ENCODE measurements at places on chromosomes 12 and 14. TPM values are rescaled to one million over a fixed set of nuclear protein-coding genes. Genes with fewer than 3 reads are reported as not detected.

- no peak overlapping the region for H3K4me3 ChIP-seq
- H3K36me3 ChIP-seq: no peaks in the 10 kb centered on the region
- no peaks in the 10 kb centered on the region for H3K27me3 ChIP-seq
- no peaks in the 10 kb centered on the region for H3K4me1 ChIP-seq
- no peak for DNase-seq
These were observed 79.9 kb downstream of the BBS10 start for GRCh38 chr12:76268267-76268666.

- H3K4me3 ChIP-seq: no peak overlapping the region
- H3K27me3 ChIP-seq: no peaks in the 10 kb centered on the region
- H3K4me1 ChIP-seq: peaks cover 91% of the 10 kb centered on the region
- H3K36me3 ChIP-seq: no peaks in the 10 kb centered on the region
- no peak for DNase-seq
These were observed 5.6 kb downstream of the HIP1R start for GRCh38 chr12:122840580-122841513.

DNA sequence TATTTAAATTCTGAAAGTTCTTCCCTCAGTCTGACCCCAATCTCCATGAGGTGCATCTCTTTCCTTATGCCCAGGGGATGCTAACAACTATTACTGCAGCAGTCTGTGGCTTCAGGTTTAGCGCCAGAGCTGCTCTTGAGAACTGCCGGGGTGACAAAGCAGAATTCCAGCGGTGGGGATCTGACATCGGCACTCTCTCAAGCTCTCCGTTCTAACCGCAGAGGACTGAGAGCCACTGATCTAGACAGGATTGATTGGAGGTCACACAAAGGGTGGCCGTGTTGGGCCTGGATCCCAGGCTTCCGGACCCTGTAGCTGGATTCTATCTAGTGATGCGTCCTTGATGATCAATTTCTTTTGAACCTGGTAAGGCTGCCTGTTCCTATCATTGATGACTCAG, 155.6 kb upstream of the TMEM132C start:
- H3K27ac ChIP-seq: no peak overlapping the region
- H3K4me3 ChIP-seq: no peak overlapping the region
- H3K27me3 ChIP-seq: no peaks in the 10 kb centered on the region
- H3K36me3 ChIP-seq: no peaks in the 10 kb centered on the region

Gene SLC11A2
- total RNA-seq: 55.0 TPM

DNA sequence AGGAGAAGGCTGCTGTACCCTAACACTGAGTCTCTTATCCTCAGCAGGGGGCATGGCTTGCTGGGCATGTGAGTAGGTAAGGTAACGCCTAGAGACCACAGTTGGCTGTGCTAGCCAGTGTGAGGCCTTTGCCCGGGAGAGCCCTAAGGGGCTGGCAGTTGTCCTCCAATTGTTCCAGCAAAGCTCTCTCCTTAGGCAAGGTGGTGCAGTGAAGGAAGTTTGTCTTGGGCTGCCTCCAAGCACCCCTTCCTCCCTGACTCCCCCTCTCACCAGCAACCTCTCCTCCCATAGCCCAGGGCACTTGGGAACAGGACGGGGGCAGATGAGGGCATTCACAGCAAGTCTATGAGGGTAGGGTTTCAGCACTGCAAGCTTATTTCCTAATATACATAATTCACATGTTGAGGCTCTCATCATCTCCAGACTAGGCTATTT, 23.0 kb downstream of the LACRT start:
- no peak for DNase-seq
- H3K4me3 ChIP-seq: no peak overlapping the region
- no peaks in the 10 kb centered on the region for H3K4me1 ChIP-seq
- H3K36me3 ChIP-seq: no peaks in the 10 kb centered on the region
- H3K27me3 ChIP-seq: no peaks in the 10 kb centered on the region

DNA sequence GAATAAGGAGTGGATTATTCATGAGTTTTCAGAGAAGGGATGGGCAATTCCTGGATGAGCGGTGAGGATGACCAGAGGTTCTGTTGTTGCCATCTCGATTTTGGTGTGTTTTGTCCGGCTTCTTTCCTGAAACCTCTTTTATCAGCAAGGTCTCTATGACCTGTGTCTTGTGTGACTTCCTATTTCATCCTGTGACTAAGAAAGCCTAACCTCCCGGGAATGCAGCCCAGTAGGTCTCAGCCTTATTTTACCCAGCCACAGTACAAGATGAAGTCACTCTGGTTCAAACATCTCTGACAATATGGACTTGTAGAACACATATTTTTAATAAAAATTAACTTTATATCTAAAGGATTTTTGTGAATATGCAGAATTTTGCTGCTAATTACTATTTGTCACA, 716.4 kb downstream of the FSCB start:
- no peaks in the 10 kb centered on the region for H3K4me1 ChIP-seq
- no peaks in the 10 kb centered on the region for H3K36me3 ChIP-seq
- H3K4me3 ChIP-seq: no peak overlapping the region
- no peak for DNase-seq
- H3K27ac ChIP-seq: no peak overlapping the region

- no peak overlapping the region for H3K27ac ChIP-seq
- H3K27me3 ChIP-seq: no peaks in the 10 kb centered on the region
These were observed 1117.5 kb downstream of the AACS start for GRCh38 chr12:126182619-126183236.

- no peaks in the 10 kb centered on the region for H3K4me1 ChIP-seq
- H3K36me3 ChIP-seq: no peaks in the 10 kb centered on the region
- H3K27me3 ChIP-seq: no peaks in the 10 kb centered on the region
- DNase-seq: no peak
These were observed 75.8 kb downstream of the LRP6 start for GRCh38 chr12:12191008-12191407.

Gene KDM2B
- total RNA-seq: 26.5 TPM

Gene NTN4
- 62.0 TPM for total RNA-seq

DNA sequence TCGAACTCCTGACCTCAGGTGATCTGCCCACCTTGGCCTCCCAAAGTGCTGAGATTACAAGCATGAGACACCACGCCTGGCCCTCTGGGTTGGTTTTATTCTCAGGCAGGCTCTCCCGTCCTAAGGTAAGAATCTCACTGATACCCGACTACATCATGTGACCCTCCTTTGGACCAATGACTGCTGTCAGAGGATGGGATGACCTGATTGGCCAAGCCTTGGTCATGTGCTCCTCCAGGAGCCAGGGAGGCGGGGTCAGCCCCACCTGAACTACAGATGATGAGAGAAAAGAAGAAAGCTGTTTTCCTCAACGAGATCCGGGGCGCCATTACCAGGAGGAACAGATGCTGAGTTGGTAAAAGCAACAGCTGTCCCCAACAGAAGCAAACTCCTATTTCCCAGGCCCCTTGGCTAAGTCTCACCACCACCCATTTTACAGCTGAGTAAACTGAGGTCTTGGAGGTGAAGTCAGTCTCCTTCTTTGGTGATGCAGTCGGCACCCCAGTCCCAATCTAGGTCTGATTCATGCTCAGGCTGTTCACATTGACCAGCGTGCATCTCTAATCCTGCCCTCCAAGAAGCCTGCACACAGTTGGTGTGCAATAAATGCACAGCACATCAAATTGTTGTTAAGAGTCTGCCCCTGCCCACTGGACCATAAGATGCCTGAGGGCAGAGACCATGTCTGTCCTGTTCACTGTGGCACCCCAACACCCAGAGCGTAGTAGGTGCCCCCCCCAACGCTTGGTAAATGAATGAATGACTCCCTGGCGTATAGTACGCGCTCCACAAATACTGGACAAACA, 118.8 kb downstream of the SCARB1 start:
- no peak overlapping the region for H3K4me3 ChIP-seq
- H3K4me1 ChIP-seq: peaks cover 56% of the 10 kb centered on the region

GRCh38 chr14:51674294-51675002, 22.7 kb downstream of the FRMD6 start:
- H3K27ac ChIP-seq: no peak overlapping the region
- no peaks in the 10 kb centered on the region for H3K36me3 ChIP-seq
- no peaks in the 10 kb centered on the region for H3K27me3 ChIP-seq
- H3K4me3 ChIP-seq: no peak overlapping the region

DNA sequence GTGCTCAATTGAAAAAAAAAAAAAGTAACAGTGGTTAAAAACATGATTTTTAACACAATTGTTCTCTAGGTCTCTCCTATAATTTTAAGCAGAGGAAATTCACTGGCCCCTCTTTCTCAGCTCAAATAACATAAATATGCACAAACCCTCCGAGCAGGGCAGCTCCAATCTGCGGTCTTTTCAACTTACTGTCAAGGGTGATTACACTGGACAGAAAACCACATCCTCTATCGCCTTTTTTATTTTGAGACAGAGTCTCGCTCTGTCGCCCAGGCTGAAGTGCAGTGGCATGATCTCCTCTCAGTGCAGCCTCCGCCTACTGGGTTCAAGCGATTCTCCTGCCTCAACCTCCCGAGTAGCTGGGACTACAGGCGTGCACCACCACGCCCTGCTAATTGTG, 16.5 kb upstream of the GABARAPL1 start:
- no peaks in the 10 kb centered on the region for H3K4me1 ChIP-seq

DNA sequence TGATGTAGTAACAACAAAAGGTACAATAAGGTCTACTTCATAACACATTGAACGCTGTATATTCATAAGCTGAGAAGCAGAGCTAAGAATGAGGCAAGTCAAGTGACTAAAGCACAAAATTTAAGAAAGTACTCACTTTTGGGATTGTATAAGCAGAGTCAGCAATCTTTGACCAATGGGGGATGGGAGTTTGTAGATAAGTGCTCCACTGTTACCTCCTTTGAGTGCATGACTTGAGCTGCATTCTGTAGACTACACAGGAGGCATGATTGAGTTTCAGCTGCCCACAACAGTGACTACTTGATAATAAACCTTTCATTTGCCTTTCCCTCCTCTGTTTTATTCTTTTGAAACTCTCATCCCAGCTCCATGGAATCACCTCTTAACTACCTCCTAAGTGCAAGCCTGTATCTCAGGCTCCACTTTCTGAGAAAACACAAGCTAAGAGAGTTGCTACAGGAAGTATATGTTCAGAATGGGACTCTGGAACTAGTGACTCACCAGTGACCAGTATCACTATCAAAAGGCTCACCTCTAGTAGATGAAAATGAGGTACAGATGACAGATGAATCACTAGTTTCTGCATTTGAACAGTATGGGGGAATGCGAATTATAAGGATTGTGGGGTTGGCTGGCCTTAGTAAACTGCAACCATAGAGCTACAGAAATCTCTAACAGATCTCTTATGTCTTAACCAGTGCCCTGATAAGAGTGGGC, 49.2 kb downstream of the SLC35F4 start:
- no peak for DNase-seq
- no peak overlapping the region for H3K4me3 ChIP-seq
- H3K27ac ChIP-seq: no peak overlapping the region
- no peaks in the 10 kb centered on the region for H3K36me3 ChIP-seq

DNA sequence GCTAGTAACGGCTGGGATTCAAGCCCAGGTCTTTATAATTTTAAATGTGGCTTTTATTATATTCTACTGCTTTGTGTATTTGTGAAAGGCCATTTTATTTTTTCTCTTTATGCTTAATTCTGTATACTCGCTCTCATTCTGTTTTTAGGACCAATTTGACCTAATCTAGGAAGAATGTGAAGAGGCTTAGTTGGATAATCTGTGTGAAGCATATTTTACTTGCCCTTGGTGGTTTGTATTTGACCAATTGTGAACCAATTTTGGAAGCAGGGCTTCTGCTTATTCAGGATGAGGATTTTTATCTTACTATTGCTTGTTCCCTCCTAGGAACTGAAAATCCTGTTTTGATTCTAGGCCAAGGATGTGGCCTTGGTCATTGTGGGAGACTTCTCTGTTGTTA, 113.1 kb downstream of the TTC6 start:
- H3K4me1 ChIP-seq: no peaks in the 10 kb centered on the region
- no peak overlapping the region for H3K4me3 ChIP-seq
- no peak for DNase-seq

DNA sequence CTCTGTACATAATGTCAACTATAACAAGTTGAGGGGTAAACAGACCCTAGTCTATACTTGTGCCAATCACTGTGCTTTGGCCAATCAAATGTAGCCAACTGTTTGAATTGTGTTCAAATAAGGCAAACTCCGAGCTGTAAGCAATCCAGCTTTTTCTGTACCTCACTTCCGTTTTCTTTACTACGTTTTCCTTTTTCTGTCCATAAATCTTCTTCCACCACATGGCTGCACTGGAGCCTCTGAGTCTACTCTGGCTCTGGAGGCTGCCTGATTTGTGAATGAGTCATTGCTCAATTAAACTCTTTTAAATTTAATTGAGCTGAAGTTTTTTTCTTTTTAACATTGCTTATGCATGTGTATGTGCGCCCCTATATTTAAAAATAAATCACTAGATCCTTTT, 29.7 kb downstream of the CLEC1A start:
- H3K27ac ChIP-seq: peak overlapping the region; percentile 23
- H3K4me3 ChIP-seq: no peak overlapping the region
- H3K36me3 ChIP-seq: no peaks in the 10 kb centered on the region
- no peaks in the 10 kb centered on the region for H3K27me3 ChIP-seq

DNA sequence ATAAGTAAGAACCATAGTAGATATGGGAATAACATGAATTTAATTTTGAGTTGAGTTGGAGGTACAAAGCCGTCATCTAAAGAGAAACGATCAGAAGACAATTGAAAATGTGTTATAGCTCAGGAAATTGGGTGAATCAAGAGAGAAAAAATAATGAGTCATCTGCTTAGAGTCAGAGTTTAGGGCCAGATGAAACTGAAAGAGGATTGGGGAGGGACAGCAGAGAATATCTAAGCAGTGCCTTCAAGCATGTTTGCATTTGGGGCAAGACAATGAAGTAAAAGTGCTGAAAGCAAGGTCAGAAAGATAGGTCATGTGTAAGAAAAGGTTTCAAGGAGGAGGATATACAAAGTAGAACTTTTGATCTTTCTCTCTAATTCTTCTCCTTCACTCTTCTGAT, 49.4 kb downstream of the SLC15A5 start:
- no peak for DNase-seq
- H3K27me3 ChIP-seq: no peaks in the 10 kb centered on the region
- H3K36me3 ChIP-seq: no peaks in the 10 kb centered on the region
- no peak overlapping the region for H3K4me3 ChIP-seq
- H3K4me1 ChIP-seq: no peaks in the 10 kb centered on the region

Gene FAM90A1
- 0.26 TPM for total RNA-seq

Gene SPTB
- 8.6 TPM for total RNA-seq

DNA sequence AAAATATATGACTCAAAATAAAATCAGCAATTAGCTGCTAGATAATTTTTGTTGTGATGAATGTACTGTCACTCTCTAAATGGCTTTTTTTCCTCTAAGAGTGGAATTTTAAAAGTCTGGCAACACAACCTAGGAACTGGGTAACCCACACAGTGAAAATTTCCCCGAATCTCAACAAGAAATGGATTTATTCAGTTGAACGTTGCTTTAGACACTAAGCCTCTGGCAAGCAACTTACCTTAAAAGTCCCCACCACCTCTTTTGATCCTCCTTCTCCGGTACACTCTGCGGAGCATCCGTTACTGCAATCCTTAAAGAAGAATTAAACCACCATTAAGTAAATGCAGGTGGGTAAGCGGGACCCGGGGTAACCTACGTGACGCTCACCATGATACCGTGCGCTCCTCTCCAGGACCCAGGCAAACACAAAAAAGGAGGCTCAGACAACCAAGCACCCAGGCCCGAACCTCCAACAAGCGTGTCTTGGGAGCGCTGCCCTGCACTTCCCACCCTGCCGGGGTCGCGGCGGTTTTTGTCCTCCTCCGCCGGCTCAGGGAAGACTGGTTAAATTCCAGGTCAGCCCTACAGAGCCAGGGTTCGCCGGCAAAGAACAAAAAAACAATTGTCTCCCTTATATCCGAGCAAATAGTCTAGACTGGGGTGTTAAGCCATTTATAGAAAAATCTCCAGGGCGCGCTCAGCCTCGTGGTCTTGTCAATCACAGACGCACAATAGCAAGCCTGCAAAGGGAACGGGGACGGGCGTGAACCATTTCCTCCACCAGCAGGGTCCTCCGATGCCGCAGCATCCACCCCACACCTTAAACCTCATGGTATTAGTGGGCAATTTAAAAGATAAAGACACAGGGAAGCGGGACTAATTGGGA, 47.1 kb downstream of the BCAT1 start:
- no peak overlapping the region for H3K27ac ChIP-seq
- no peak for DNase-seq
- H3K4me1 ChIP-seq: peaks cover 15% of the 10 kb centered on the region
- H3K4me3 ChIP-seq: no peak overlapping the region
- H3K27me3 ChIP-seq: no peaks in the 10 kb centered on the region
